ENCODE measurements at places on chromosomes 6 and 20.

- DNase-seq: no peak
These were observed 36.0 kb downstream of the ZNF341 start for GRCh38 chr20:33767777-33768138.

- DNase-seq: no peak
These were observed 592 bp downstream of the SAPCD1 start for GRCh38 chr6:31762878-31763618.

- no peak for DNase-seq
These were observed 2.4 kb upstream of the KCNK5 start for GRCh38 chr6:39231521-39232243.

- no peak for DNase-seq
These were observed 535.8 kb downstream of the LMBRD1 start for GRCh38 chr6:69261010-69261409.

GRCh38 chr6:79193971-79194370 is 40.5 kb downstream of the HMGN3 start:
- DNase-seq: no peak

DNA sequence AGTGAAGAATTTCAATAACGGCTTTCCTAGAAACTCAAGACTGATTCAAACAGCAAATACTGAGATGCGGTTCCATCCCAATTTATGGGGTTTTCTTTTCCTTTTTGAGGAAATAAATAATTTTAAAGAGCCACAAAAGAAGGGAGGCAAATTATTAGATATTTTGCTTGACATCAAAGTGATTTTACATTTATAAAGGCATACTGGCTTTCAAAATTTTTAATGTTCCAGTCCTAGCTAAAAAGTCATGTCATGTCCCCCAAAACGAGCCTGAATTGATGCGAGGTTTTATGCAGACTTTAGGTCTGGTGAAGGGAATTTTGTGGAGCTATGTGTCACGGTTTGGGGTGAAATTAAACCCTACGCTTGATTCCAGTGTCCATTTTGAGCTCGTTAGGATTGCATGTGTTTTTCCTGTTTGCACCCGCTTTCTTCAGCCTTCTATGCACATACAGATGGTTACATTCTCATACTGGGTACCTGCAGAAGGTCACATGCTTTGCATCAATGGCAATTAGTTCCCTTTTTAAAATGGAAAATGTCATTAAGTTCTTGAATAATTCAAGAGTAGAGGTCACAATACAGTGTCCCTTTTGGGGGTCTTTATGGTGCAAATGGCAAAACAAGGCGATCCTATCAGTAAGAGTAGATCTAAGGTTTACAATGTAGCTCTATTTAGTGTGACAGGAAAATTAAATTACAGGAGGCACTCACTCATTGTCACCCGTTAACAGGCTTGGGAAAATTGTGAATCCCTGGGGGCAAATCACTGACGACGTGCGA is 17.3 kb downstream of the FOXA2 start:
- no peak for DNase-seq

DNA sequence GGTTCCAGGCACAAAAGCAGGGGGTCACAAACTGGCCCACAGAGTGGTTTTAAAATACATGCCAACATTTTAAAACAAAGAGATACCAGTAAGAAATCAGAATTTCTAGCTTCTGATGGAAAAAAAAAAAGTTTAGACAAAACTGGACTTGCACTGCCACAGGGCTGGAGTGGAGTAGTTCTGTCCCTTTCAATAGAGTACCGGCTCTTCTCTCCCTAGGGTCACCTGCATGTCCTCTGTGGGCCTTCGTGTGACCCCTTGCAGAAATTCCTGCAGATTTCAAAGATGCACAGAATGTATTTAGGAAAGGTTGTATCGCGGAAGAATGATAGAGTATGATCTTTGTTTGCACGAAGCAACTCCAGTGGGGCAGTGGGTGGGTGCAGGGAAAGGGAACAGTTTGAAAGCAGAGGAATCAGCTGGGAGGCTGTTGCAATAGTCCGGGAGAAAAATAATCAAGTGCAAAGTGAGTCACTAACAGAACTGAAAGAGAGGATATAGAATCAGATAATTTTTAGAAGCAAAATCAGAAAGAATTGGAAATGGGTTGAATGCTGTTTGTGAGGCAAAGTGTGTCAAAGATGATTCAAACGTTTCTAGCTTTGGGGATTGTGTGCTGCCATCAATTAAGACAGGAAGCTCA is 97.3 kb upstream of the STXBP5 start:
- no peak for DNase-seq

- no peak for DNase-seq
These were observed 54.6 kb downstream of the QRSL1 start for GRCh38 chr6:106684011-106684410.

DNA sequence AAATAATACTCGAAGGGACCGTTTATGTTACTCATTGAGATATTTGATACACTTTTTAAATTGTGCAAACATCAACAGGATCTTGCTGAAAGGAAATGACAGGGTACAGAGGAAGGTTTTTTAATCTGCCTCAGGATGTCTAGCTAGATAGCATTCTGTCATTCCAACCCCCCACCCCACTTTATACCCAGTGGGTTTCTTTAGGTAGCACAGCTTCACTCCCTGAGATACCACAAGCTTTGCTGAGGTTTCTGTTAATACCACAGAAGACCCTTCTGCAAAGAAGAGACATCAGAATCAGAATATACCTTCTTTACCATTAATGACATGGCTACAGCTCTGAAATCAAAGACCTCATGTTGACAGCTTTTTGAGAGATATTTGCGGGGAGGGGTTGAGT is 1.3 kb downstream of the PHACTR2 start:
- DNase-seq: no peak

- DNase-seq: peak; percentile 36
These were observed 9.1 kb downstream of the LBP start for GRCh38 chr20:38355161-38356012.

- DNase-seq: no peak
These were observed 739 bp downstream of the B3GAT2 start for GRCh38 chr6:70956191-70956450.

DNA sequence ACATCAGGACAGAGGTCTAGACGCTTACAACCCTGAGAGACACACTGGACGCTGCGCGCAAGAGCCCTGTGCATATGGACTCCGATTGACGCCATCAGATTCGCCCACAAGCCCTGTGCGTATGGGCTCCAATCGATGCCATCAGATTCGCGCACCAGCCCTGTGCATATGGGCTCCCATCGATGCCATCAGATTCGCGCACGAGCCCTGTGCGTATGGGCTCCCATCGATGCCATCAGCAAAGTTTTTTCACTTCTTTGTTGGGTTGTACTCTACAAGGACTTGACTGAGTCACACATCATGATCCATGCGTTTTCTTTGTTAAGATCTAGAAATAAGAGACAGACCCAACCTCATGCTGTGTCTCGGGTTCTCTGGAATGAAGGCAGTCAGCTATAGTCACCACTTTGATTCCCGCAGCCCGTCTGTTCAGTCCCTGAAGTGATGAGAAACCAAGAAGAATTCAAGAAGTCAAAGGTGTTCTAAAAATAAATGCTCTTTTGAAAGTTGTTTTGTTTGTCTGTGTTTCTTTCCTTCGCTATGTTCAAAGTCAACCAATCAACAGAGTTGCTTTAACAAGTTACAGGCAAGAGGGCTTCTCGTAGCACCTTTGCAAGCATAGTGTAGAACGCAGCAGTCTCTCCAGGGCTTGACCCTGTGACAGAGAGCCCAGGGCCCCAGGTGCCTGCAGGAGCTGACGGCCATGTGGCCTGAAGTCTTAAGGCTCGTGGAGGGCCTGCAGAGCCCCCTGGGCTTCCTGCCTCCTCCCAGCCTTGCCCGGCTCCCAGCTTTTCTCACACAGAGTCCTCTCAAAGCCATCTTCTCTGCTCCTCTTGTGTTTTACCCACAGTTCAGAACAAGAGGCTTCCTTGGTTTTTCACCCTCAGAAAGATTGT is 7.9 kb downstream of the RPS6KA2 start:
- DNase-seq: no peak

- DNase-seq: no peak
These were observed 983 bp downstream of the RBBP9 start for GRCh38 chr20:18496042-18496441.

GRCh38 chr20:45943613-45944012 is 9.1 kb downstream of the PCIF1 start:
- no peak for DNase-seq

DNA sequence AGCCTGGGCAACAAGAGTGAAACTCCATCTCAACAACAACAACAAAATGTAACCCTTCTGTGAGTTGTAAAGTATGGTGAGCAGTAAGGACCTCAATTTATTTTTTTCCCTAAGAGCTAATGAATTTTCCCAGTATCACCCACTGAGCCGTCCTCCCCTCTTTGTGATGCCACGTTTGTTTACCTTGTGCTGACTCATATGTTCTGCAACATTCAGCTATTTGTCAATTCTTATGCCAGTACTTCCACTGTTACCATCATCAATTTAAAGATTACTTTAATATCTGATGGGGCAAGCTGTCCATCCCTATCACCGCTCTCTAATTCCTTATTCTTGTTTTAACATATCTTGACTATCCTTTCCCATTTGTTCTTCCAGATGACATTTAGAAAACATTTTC is 37.5 kb downstream of the MAK start:
- DNase-seq: peak; percentile 12

GRCh38 chr20:47749339-47749738 is 35.9 kb downstream of the SULF2 start:
- DNase-seq: no peak

DNA sequence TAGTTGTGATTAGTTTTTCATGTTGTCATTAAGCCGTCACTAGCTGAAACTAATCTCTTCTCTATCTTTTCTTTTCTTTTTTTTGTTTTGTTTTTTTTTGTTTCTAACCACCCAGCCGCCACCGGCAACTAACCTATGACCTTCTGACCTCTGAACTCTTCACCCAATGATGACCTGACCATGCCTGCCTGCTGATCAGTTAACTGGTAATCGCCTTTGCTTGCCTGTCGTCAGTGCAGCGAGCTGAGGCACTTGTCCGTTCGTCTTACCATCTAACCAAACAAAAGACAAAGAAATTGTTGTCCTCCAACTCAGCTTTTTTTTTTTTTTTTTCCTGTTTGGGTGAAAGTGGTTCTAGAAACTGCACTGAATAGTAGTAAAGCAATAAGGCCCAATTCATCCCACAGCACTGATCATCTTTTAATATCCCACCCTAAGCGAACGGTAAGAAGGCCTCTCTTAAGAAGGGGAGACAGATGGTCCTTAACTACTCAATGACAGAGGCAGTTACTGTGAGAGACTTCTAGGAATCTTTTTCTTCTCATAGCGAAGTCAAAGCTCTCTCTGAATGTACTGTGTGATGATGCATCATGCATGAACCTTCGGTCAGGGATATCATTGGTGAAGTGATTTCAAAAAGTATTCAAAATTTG is 156.2 kb downstream of the QKI start:
- no peak for DNase-seq

- no peak for DNase-seq
These were observed 1586.7 kb downstream of the HACE1 start for GRCh38 chr6:103273048-103273447.

DNA sequence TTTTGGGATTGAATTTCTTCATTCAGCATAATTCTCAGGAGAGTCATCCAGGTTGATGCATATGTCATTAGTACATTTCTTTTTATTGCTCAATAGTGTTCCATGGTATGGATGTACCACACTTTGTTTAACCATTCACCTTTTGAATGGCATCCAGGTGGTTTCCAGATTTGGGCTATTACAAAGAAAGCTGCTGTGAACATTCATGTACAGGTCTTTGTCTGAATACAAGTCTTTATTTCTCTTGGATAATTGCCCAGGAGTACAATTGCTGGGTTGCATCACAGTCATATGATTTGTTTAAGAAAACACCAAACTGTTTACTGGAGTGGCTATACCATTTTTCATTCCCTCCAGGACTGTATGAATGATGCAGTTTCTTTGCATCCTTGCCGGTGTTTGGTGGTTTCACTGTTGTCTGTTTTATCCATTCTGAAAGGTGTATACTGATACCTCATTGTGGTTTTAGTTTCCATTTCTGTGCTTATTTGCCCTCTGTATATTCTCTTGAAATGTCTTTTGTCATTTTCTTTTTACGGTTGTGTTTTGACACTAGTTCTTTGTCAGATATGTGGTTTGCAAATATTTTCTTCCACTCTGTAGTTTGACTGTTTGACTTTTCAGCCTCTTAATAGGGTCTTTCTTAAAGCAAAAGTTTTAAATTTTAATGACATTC is 8.8 kb downstream of the CDKAL1 start:
- DNase-seq: no peak

DNA sequence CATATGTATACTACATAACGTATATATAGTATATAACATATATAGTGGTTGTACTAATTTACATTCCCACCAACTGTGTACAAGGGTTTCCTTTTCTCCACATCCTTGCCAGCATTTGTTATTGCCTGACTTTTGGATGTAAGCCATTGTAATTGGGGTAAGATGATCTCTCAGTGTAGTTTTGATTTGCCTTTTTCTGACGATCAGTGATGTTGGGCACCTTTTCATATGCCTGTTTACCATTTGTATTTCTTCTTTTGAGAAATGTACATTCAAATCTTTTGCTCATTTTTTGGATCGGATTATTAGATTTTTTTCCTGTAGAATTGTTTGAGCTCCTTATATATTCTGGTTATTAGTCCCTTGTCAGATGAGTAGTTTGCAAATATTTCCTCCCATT is 11.4 kb downstream of the SYNJ2 start:
- DNase-seq: no peak

DNA sequence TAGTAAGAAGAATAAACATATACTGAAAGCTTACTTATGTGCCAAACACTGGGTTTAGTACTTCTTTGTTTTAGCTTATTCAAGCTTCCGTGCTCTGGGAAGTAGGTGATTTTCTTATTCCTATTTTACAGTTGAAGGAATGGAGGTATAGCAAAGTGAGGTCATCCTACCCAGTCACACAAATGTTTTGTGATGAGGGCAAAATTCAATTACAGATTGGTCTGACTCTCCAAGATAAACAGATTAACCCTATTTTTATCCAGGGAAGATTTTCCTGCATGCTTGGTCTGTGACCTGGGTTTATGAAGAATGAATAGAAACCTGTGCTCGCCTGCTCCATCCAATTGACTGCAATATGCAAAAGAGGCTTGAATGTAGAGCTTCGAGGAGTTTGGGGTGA is 310.0 kb downstream of the ZNF217 start:
- no peak for DNase-seq

GRCh38 chr6:39228111-39228971 is 934 bp downstream of the KCNK5 start:
- DNase-seq: no peak

DNA sequence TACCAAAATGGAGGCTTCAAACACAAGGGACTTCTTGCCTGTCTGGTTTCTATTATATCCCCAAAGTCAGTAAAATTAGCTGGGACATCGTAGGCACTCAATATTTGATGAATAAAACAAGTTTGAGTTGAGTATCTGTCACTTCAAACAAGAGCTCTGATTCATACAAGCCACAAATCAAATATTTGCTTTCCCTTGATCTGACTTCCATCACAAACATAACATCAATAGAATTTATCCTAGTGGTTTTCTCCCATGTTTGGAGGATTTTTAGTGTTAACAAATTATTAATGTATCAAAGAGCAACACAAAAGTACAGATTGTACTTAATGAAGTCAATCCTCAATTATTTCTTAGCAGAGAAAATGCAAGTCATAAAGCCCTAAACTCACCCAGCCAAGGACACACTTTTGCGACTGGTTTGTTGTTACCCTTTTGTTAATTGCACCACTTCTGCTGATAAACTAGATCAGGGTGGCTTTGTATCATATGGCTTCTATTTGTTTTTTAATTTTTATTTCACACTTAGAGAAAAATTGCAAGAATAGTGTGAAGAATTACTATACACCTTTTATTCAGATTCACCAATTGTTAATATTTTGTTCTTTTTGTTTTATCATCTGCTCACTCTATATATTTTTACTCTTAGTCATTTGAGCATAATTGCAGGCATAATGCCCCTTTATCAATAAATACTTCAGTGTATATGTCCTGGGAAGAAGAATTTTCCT is 117.4 kb upstream of the PRDM1 start:
- peak; percentile 31 for DNase-seq
